Germinal center (tissue), 1 donor: ENCODE measurements at places on chromosomes 7 and 10.

- no peak for DNase-seq
Measured at GRCh38 chr7:7236041-7236440, 53.7 kb downstream of the C1GALT1 start.

- DNase-seq = no peak
Measured at GRCh38 chr10:50605269-50605950, 18.3 kb downstream of the SGMS1 start.

- no peak for DNase-seq
Measured at GRCh38 chr7:26423436-26423835, 131.8 kb downstream of the SNX10 start.

- no peak for DNase-seq
Measured at GRCh38 chr7:27329909-27330308, 87.3 kb downstream of the EVX1 start.

DNA sequence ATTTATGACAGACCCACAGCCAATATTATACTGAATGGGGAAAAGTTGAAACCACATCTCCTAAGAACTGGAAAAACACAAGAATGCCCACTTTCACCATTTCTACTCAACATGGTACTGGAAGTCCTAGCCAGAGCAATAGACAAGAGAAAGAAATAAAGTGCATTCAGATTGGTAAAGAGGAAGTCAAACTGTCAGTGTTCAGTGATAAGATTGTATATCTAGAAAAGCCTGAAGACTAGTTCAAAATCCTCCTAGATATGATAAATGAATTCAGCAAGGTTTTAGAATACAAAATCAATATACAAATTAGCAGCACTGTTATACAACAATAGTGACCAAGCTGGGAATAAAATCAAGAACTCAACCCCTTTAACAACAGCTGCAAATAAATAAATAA is 6.9 kb upstream of the ZNF138 start:
- no peak for DNase-seq

- no peak for DNase-seq
Measured at GRCh38 chr10:91935886-91936285, 12.3 kb downstream of the BTAF1 start.

GRCh38 chr7:149846021-149846420 is 7.8 kb downstream of the ZNF862 start:
- DNase-seq = no peak
